Stimulated activated CD4-positive, alpha-beta T cell treated with anti-CD3 and anti-CD28 coated beads, Interleukin-15, amount 100 ng/mL, for 24 hours (primary cell): ENCODE measurements at places on chromosomes 3 and 15.

- no peak for DNase-seq
Measured at GRCh38 chr15:85554852-85555521, 174.6 kb downstream of the AKAP13 start.

GRCh38 chr3:188720215-188720614 lies 451.6 kb upstream of the TPRG1 start:
- no peak for DNase-seq

DNA sequence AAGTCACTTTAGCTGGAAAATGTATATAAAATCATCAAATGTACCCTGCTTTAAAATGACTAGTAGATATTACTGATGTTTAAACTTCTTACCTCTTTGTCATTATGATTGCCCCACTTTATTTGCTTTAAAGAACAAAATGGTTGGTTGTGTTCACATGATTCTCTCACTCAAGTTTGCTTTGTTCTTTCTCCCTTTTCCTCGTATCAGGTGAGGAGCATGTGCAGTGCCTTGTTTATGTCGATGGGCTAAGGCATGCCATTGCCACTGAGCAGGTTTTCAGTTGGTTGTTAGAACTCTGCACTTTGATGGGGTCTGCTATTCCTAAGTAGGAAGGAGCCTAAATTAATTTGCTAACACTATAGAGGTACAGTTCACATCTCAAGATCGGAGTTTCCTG lies 5.3 kb downstream of the MAP2K5 start:
- DNase-seq: no peak

- DNase-seq: no peak
Measured at GRCh38 chr15:87752250-87752951, 504.1 kb downstream of the NTRK3 start.

- DNase-seq: no peak
Measured at GRCh38 chr3:52493232-52494017, 1.7 kb upstream of the STAB1 start.
